Aortic smooth muscle cell (primary cell): ENCODE measurements at places on chromosomes 7 and 10. TPM values are rescaled to one million over a fixed set of nuclear protein-coding genes. Genes with fewer than 3 reads are reported as not detected.

The MORN4 gene
- total RNA-seq: 7.8 and 10.4 TPM in 2 replicates

The SPDYE9 gene
- total RNA-seq: not detected in 2 replicates

The MRC1 gene
- total RNA-seq: under 0.01 and 0.37 TPM in 2 replicates

The SUN3 gene
- not detected in 2 replicates for total RNA-seq

The DUSP5 gene
- total RNA-seq: 15.0 and 29.3 TPM in 2 replicates

The CALN1 gene
- not detected in 2 replicates for total RNA-seq

The RAMP3 gene
- not detected in 2 replicates for total RNA-seq

The OR6B1 gene
- total RNA-seq: not detected in 2 replicates

The MMRN2 gene
- total RNA-seq: 12.5 and 13.2 TPM in 2 replicates
